Stimulated activated CD8-positive, alpha-beta memory T cell treated with anti-CD3 and anti-CD28 coated beads, Interleukin-4, amount 100 ng/mL, for 1 hour (primary cell): ENCODE measurements at places on chromosomes 12 and 14.

GRCh38 chr12:122834104-122834920 lies 945 bp upstream of the HIP1R start:
- no peak for DNase-seq

GRCh38 chr14:48731260-48731659 lies 854.9 kb downstream of the RPS29 start:
- DNase-seq, result no peak

DNA sequence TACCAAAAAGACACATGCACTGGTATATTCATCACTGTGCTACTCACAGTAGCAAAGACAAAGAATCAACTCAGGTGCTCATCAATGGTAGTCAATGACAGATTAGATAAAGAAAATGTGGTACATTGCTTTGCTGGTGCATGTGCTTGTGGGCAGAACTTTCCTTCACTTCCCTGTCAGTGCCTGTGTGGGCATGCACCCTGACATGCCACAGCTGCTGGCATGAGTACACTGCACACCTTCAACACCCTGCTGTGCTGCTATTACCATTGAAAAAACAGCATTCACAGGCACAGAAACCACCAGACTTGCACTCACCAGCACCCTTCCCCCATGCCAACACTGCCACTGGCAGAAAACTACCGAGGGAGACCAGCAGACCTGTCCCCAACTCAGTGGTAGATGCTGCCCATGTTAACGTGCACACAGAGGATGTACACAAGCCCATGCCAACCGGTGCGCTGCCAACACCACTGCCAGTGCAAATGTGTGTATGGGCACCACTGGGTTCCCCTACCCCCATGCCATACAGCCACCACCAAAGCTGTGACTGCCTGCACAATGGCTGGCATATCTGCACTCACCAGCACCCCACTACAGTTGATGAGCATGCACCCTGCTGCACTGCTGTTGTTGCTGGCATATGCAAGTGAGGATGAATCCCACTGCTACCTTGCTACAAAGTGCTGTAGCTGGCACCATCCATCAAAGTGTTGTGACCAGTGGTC lies 57.4 kb downstream of the APOBEC1 start:
- DNase-seq, result no peak

- no peak for DNase-seq
Measured at GRCh38 chr12:104551-105081, 38.0 kb downstream of the IQSEC3 start.

- DNase-seq, result no peak
Measured at GRCh38 chr14:23407516-23408306, at the start of gene MYH6. TSS of gene MYH6 (minus strand) at chr14:23408273. CDS start at chr14:23407223, 1,050 bp downstream.

DNA sequence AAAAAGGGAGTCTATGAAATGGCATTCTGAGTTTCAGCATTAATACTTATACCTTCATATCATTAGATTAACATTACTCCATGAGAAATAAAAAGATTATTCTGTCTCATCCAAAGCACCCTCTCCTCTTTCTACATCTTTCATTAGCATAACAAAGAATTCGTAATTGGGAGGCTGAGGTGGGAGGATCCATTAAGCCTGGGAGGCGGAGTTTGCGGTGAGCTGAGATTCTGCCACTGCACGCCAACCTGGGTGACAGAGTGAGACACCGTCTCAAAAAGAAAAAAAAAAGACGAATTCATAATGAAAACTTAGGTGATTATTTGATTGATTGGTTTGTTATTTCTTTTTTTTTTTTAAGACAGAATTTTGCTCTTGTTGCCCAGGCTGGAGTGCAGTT lies 1.8 kb upstream of the CDK17 start:
- DNase-seq, result no peak

- no peak for DNase-seq
Measured at GRCh38 chr12:63354969-63355368, 204.0 kb upstream of the AVPR1A start.
